ENCODE measurements at places on chromosomes 12 and 14.
A peak's percentile ranks its signal among the peaks of the same experiment; 100 is the strongest.

- DNase-seq: peak; percentile 66
Measured at GRCh38 chr12:66188584-66189485, at the start of gene IRAK3. Gene IRAK3, plus strand, starts transcription at chr12:66189214. Its CDS starts 86 bp downstream, at chr12:66189300.

DNA sequence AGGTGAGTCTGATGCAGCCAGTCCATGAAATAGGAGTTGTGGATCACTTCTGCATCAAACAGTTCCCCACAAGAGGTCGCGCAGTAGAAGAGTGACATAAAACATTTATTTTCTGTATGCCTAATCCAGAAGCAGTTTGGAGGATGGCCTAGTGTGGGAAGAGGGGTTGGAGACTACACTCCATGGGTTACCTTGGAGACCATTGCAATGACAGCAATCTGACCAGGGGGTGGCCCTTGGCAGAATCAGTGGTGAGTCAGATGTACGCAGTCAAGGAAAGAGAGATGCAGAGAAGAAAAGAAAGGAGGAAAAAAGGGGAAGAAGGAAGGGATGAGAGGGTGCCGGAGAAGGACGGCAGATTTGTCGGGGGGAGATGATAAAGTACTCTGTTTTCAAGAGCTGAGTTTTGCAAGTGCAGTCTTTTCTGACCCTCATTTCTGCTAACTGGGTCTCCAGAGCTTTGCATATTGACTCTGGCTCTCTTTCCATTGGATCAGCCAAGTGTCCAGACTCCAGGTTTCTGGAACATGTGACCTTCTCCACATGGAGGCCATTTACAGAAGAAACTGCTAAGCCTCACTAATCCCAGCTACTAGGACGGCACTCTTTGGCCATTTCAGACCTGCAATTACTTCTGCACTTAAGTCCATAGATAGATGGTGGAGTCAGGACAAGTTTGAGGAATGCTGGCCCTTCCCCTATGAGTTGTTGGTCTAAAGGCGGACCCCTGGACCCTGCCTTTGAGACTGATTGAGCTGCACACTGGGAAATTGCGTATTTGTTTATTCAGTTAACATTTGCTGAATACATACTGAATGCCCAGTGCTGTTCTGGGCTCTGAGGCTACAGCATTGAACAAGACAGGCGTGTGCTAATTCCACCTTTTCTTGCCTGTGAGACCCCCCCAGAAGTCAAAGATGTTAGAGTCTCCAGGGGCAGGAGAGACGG, 424.2 kb downstream of the BCL11B start:
- no peak for DNase-seq

GRCh38 chr12:64103825-64104740, 118.0 kb downstream of the KICS2 start:
- no peak for DNase-seq

GRCh38 chr14:53836551-53836950, 120.1 kb downstream of the BMP4 start:
- DNase-seq: no peak

DNA sequence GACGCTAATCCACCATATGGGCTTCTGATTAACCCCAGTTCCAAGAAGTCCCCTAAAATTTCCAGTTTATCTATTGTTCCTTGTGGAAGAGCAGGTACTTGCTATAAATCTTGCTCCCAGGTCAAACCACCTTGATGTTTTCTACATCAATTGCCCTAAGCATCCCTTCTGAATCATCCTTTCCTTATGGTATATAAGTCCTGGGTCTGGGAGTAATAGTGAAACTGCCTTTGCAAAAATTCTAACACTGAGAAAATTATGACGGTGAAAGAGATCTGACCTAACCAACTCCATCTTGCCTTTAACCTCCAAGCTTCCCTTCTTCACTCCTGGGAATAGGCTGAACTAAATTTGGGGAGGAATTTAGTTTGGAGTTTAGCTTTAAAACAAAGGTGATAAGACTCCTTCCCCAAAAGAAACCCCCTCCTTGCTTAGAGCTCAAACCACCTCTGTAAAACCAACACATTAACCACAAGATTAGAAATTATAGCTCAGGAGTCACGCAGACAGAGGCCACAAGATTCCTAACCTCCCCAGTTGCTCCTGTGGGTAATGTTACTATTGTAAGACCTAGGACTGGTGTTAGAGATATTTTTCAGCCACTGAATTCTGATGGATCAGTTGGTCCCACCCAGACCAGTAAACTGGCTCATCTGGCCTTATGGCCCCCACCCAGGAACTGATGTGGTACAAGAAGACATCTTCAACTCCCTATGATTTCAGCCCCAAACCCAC, 33.8 kb upstream of the DTX1 start:
- DNase-seq: no peak

DNA sequence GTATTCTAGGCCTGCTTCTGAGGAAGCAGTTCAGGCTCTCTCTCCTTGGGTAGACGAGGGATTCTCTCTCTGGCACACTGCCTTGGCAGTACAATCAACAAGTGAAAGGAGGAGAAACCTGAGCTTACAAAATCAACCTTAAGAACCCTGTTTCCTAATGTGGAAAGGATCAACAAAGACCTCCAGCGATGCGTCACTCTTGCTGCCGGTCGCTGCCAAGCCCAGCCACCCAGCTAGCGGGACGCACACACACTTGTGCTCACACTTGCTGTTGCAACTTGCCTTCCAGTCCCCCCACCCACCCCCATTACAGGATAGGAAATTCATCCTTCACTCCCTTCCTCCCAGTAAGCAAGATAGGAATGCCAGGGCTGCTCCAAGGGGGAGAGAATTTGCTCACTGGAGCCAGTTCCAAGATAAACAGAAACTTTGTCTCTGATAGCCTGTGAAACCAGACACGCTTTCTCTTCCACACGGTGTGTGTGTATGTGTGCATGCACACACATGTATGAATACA, 144.3 kb downstream of the BCL11B start:
- DNase-seq: no peak

DNA sequence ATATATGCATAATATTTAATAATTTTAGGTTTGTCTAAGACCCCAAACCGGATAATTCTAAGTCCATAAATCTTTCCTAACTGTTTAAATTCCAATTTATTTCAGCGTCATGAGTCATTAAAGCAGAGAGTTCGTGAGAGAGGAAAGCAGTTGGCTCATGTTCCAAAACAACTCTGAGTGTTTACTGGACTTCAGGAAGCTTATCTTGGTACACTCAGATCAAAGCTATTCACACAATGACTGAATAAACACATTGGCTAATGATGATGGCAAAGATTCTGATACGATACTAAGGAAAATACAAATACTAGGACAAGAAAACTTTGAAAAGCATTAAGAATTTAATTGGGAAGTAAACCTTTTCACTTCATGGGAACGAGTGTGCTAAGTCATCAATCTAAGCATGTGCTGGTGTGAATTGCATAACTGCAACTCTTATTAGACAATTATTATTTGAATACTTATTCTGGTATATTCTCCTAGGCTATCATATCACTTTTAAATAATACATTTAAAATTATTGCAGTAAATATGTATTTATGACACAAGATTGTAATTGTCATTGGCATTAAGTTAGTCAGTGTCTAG, 34.8 kb upstream of the CLEC14A start:
- no peak for DNase-seq

DNA sequence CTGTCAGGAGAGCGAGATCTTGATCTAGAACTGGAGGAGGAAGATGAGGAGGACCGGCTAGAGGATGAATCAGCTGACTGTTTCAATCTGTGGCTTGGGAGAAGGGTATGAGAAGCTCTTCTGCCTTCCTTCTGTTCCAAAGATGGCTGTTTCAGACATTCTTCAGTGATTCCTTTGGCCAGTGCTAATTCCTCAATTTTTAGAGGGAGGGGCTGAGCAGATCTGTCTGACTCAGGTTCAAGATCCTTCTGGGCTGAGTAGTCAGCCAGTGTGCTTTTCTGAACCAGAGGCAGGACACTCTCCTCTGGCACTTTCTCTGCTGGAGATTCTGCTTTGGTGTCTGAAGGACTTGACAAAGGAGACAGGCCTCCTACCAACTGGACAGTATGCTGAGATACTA, 15.2 kb downstream of the ACIN1 start:
- no peak for DNase-seq

DNA sequence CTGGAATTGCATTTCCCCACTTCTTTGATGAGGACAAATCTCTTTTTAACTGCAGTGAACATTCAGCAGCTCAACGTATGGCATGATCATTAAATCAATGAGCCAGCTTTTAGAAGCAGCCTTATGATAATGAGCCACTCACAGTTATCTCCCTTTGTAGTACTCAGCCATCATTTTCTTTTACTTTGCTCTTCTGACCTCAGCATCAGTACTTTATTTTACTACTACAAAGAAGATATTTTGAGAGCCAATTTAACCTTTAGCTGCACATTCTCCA, 250.0 kb upstream of the CLEC14A start:
- DNase-seq: no peak

GRCh38 chr12:19894050-19894449, 454.8 kb downstream of the AEBP2 start:
- no peak for DNase-seq

GRCh38 chr14:94555991-94556390, 5.3 kb upstream of the SERPINA4 start:
- DNase-seq: peak; percentile 13

DNA sequence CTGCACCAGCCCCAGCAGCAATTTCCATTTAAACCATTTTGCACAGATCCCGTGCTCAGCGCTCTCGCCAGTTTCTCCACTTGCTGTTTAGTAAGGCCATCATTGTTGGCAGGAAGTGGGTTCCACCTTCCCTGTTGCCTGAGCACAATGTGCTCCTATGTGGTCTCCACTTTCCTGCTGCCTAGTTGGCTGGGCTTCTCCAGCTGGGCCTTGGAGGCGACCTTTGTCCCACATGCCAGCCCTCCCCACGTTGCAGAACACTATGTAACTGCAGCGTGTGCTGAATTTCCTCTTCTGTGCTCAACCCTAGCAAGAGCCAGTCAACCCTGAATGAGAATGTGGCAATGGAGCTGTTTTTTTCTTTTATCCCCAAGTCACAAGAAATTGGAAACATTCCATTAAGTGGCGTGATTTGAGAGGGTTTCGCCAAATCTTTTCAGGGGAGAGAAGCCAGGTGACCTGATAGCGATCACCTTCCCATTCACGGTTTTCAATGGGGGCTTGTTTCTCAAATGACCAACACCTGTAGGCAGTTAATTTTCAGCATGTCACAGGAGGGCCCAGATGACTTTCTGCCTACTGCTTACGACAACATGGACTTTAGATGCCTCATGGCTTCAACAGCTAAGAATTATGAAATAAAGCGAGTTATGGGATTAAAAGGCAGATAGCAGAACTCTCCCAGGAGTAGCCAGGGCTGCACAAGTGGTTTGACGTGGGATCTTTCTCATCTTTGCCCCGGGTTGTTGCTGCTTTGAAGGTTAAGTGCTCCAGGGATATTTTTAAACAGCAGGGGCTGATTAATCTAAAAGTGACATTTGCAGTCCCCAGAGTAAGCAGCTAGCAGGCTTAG, at the start of gene ACACB:
TSS of gene ACACB (plus strand) at position 830 of the 853 bp plus-strand sequence. CDS start 22,819 bp downstream, outside the sequence.
- no peak for DNase-seq

DNA sequence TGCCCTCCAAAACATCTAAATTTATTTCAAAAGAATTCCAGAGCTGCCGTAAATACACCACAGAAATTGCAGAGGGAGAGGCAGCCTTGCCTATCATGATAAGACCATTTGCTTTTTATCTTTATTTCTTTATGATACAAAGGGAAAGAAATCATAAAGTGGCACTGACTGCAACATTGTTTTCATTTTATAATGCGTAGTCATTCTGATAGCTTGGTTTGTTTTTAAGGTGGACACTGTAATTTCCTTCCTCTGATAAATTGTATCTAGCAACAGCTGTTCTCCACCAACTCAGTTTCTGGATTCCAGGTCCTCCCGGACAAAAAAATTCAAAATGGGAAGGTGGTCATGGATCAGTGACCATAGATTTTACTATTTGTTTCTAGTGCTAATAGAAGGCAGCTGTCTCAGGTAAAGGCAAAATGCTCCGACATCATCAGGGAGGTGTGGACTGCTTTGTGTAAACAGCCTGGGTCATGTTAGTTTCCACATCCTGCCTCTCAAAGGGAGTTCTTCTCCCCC, 623 bp upstream of the TSPAN8 start:
- DNase-seq: no peak

- no peak for DNase-seq
Measured at GRCh38 chr12:103397536-103397935, 98.2 kb downstream of the C12orf42 start.

DNA sequence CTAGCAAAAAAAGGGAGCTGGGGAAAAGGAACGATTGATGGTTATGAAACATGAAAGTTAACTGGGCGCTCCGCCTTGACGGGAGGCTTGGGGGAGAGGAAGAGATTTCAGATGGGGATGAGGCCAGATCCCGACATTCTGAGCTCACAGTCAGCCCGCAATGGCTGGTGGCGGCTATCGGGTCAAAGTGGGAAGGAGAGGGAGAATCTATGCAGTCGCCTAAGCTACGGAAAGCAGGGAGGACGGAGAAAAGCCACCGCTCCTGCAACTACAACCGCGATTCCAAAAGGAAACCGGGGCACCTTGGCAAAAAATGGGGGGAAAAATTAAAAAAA, 502 bp downstream of the MPHOSPH9 start:
- DNase-seq: no peak

- DNase-seq: no peak
Measured at GRCh38 chr14:71235875-71236274, 328.6 kb downstream of the PCNX1 start.

GRCh38 chr12:121139286-121139685, 6.6 kb downstream of the P2RX7 start:
- DNase-seq: no peak

- DNase-seq: peak; percentile 82
Measured at GRCh38 chr14:24095271-24096068, 1.4 kb downstream of the PCK2 start.

GRCh38 chr12:25320123-25321006, 69.6 kb upstream of the KRAS start:
- DNase-seq: no peak

GRCh38 chr12:121918679-121919038, 267 bp downstream of the CFAP251 start:
- no peak for DNase-seq

DNA sequence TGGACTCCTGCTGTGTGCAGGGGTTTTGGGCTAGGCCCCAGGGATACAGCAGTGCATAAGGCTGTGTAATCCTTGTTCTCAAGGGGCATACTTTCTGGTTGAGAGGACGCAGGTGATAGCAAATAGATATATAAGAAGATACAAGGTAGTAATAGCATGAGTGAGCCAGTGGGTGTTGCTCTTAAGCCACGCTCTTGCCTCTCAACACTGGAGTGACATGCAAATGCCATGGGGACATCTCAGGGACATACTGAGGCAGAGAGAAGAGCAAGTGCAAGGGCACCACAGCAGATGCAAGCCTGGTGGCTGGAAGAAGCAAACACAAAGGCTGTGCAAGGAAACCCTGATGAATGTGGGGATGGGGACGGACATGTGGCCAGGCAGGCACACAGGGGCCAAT, 223.3 kb downstream of the CHST11 start:
- no peak for DNase-seq

DNA sequence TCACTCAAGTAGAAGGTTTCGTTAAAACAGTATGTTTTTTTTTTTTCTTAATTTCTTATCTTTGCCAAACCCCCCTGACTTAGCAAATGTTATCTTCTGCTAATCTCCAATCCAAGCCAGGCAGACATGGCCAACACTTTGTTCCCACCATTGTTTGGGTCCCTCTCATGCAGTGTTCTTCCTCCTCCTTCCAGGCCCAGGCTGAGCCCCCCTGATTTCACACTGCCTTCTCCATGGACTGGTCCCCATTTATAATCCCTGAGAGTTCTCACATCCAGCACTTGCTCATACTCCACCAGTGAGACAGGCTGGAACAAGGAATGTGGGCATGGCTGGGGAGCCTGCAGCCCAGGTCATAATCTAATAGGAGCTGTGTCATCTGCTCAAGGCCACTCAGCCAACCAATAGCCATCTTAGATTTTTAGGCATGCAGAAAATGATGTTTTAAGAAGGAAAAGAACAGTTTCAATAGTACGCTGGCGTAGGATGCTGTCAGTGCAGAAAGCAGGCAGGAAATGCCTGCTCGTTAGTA, 238.4 kb upstream of the CCDC196 start:
- DNase-seq: no peak

GRCh38 chr12:80582431-80582830, 125.0 kb upstream of the MYF6 start:
- DNase-seq: no peak
